DMS53 (cell line): ENCODE measurements at places on chromosomes 16 and 17.

DNA sequence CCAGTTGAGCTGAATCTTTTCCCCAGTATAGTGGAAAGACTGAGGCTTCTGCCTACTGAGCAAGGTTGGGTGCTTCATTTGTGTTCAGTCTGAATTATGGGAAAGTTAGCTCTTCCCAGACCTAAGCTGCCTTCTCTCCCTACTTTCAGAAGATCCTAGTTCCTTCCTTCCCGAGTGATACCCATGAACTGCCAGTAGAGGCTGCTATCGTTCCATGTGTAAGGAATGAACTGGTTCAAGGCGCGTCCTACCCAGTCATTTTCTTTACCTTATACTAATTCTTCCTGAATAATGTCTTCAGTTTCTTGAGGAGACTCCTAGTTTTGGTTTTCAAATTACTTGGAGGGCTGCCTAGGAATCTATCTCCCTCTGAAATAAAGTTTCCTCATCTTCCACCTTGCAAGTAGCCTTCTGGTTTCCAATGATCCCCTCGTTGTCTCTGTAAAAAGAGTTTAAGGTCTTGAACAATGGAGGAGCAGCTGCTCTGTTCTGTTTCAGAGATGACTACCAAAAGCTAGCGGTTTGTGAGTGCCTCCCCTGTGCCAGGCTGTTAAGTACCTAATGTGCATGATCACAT is 934 bp upstream of the AOC2 start:
- peak; percentile 85 for DNase-seq

DNA sequence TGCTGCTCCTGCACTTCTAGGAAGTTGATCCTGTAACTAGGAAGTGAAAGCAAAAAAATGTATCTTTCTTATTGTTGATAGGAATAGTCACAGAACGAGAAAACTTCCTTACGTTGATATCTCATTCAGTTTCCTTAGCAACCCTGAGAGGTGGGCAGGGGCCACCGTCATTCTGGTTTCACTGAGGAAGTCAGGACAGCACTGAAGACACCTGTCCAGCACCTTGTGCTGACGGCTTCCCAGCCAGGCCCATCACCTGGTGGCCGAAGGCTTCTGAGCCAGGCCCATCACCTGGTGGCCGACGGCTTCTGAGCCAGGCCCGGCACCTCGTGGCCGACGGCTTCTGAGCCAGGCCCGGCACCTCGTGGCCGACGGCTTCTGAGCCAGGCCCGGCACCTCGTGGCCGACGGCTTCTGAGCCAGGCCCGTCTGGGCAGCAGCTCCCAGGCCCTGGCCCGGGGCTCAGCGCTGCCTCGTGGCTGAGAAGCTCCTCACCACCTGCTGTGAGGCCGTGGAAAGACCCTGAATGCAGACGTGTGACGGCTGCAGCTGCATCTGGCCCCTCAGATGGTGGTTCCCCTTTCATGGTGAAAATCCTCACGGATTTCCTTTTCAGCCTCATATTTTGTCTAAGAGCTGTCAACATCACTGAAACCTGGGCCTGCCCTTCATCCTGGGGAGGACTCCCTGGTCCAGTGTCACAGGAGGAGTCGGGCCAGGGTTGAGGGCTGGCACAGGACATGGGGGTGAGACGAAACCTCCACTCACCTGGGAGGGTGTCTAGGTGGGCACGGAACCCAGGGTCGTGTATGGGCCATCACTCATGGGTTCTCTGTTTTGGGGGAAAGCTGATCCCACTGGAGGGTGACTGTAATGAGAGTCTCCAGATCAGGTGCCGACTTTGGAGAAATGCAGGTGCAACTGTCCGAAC is 33.0 kb upstream of the ZNF750 start:
- DNase-seq: no peak

GRCh38 chr16:10584981-10585438 is 4.6 kb upstream of the EMP2 start:
- DNase-seq: no peak

DNA sequence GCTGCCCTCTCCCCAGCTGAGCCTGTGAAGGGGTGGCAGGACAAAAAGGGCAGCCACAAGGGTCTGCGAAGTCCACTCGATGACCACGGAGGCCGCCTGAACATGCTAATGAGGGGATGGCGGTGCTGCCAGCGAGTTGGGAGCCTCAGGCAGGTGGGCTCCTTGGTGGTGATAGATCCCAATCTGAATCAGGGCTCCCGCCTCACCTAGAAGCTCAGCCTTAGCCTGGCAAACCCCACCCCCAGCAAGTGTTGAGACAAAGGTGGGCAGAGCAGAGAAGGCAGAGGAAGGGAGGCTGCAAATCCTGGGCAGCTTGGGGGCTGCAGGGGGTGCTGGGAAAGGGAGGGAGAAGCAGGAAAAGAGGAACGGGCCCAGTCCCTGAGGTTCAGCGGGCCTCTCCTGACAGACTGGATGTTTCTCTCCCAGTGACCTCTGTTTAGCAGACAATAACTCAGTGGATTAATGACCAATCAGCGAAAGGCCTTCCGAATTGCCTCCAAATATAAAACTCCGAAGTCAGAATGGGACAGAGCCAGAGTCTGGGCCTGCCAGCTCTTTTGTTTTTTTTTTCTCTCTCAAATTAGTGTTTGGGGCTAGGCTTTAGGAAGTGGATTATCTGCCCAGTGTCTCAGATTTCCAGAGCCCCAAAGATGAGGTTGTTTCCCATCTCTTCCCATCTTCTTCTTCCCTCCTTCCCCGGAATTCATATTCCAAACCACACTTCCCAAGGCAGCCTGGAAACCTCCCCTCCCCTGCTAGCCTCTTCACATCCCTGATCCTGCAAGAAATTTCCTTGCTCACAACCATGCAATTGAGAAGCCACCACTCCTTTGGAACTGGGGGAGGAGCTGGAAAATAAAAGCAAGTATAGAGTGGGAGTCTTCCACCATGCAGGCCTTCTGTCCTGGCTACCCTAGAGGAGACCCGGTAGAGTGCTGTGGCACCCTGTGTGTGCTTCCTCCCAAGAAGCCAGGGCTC is 15.2 kb upstream of the HOXB2 start:
- DNase-seq: no peak

- DNase-seq: no peak
Observed at GRCh38 chr16:86828653-86829052, 250.3 kb downstream of the FOXL1 start.

DNA sequence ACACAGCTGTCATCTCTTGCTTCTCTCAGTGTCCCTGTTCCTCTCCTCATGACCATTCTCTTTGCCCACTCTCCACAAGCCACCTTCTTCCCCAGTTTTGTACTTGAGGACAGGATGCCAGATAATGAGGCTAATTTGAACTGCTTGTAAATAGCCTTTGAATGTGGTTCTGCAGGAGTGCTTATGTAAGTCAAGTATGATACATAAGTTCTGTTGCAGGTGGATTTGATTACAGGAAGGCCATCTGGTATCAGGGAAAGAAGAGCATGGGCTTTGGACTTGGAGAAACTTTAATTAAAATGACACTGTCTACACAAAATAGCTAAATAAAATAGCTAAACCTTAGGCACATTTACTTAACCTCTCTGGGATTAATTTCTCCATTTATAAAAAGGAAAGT is 120.2 kb upstream of the HLF start:
- DNase-seq: peak; percentile 3

DNA sequence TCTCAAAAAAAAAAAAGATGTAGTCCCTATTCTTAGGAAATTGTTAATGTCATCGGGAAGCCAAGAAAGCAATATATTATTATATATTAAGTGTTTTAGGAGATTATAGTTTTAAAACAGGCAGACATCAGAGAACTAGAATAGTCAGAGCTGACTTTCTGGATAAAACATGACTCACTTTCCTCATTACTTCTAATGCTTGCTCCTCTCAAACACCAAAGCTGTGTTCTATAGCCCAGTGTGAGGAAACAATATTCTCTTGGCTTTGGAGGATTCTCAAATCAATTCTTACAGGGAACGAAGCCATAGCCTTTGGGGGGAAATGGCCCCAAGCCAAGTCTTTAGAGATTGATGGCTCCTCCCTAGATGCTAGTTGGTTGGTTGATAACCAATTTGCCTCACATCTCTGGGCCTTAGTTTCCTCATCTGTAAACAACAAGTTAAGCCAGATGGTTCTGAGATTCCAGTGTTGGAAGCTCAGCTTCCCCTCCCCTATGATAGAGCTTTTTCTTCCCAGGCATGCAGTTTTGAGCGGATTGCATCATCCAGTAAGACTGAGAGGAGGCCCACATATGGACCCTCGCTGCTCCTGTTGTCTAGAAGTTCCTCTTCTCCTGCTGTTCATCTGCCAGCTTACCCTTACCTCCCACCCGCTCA is 12.4 kb downstream of the NMT1 start:
- DNase-seq: no peak

GRCh38 chr17:61073799-61074513 is 325.7 kb upstream of the TBX2 start:
- DNase-seq: no peak

DNA sequence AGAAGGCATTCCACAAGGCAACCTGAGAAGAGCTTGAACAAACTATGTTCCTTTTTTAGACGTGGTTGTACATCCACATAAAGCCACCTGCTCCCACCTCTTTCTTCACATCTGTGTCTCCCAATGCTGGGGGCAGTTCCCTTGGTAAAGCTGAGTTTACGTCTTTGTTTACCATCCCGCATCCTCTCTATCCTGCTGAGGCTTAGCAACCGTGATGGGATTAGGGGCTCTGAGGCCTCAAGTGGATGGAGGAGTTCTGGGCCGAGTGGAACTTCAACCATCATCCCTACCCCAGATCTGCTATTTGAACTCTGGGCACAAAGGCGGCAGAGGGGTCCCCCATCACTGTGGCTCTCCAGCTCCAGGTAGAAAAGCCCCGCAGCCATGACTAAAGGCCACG is 94.2 kb upstream of the CREBBP start:
- DNase-seq: no peak
